ENCODE measurements at places on chromosomes 2 and 18.
A peak's percentile ranks its signal among the peaks of the same experiment; 100 is the strongest.

GRCh38 chr2:72127401-72128058 is 20.1 kb downstream of the CYP26B1 start:
- no peak for DNase-seq

- DNase-seq = no peak
These were observed 138.2 kb upstream of the OTOS start for GRCh38 chr2:240278661-240279060.

GRCh38 chr2:190367091-190367490 is 23.7 kb downstream of the INPP1 start:
- DNase-seq = no peak

- DNase-seq = no peak
These were observed 225.7 kb upstream of the TNP1 start for GRCh38 chr2:217085543-217085942.

GRCh38 chr18:61954096-61954746 is 61.4 kb upstream of the RNF152 start:
- DNase-seq = no peak

- no peak for DNase-seq
These were observed 16.5 kb downstream of the TMEM178A start for GRCh38 chr2:39682066-39682692.

- no peak for DNase-seq
These were observed 129.6 kb downstream of the RTN4 start for GRCh38 chr2:54920660-54921059.

DNA sequence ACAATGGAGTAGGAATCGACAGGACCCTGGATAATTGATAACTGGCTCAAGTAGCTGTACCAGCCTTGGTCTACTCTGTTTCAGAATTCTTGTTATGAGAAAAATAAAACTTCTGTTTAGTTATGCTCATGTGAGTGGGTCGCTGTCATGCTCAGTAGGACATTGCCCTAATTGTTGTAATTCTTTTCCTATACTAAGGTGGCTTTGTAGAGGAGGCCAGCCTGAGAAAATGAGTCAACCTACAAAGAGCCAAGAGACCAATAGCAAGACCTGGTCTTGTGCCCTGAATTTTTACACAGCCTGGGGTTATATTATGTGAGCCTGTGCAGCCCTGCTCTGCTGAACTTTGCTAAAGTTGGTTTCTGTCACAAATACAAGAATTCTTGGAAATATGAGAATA is 238.4 kb downstream of the MEIS1 start:
- no peak for DNase-seq

DNA sequence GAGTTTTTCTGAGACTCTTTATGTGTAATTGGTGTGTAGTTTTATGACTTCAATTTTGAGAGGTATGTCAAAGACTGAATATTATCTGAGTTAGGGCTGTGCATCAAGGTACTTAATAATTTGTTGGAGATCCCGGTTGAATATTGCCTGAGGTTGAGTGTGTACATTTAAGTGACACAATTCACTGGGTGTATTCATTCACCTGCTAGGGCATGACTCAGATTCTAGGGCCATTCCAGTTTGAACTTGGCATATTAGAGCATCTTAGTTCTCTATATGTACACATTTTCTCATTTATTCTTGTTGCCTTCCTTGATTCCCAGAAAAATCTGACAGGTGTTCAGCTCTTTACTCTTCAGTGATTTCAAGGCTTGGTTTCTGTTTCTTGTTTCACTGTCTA is 12.5 kb downstream of the MAP4K4 start:
- peak; percentile 31 for DNase-seq

DNA sequence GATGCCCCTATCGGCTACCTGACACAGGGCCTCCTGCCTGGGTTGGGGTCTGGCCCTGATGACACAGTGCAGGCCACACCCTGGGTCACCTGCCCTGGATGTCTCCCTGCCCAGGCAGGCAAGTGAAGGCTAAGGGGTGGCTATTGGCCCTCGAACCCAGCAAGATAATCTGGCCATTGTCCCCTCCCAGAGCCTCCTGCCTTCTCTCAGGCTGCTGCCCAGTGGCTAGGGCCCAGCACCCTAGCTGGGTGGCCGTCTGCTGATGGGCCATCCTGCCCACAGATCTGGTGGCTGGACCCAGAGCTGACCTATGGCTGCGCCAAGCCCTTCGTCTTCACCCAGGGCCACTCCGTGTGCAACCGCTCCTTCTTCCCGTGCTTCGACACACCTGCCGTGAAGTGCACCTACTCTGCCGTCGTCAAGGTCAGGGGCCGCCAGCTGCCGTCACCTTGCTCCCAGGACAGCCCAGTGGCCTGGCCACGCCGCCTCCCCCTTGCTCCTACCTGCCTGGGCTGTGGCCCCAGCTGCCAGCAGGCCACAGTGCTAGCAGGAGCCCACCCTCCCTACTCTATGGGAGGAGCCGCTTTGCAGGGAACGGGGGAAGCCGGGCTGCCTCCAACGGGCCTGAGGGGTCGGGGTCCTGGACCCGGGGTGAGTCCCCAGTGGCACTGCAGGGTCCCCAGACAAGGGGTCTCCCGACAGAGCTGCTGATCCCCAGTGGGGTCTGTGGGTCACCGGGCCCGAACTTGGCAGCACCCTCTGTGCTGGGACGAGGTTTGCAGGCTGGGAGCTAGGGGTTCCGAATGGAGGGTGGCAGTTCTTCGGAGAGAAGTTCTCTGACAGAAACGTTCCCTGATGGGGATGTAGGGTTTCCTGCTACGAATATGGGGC is 4.1 kb downstream of the RNPEPL1 start:
- DNase-seq = no peak

DNA sequence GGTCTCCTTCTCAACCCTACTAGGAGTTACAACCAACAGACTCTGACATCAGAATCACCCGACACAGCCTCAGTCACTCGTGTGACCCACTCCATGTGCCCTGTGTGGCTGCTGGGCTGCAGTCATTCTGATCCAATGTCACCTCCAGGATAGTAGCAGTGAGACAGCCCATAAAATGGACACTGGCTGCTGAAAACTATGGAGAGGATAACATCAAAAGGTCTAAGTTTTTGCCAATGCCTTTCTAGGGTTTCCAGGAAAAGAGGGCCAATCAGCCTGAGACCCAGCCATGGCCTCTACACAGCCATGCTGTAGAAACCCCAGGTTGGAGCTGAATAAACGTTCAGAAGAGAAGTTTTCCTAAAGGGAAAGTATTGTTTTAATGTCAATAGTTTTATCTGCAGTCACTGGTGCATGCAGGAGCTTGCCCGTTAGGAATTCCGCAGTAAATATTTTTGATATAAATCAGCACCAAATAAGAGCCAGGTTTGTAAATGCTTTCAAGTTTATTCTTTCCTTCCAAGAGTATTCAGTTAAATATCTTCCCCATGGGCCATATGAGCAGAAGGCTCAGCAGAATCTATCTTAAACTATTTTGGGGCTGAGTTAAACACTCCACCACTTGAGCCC is 92.2 kb upstream of the PID1 start:
- peak; percentile 86 for DNase-seq

GRCh38 chr18:48955830-48956261 is 5.1 kb upstream of the SMAD7 start:
- DNase-seq = no peak

GRCh38 chr2:166068981-166069380 is 58.8 kb downstream of the SCN1A start:
- DNase-seq = no peak

DNA sequence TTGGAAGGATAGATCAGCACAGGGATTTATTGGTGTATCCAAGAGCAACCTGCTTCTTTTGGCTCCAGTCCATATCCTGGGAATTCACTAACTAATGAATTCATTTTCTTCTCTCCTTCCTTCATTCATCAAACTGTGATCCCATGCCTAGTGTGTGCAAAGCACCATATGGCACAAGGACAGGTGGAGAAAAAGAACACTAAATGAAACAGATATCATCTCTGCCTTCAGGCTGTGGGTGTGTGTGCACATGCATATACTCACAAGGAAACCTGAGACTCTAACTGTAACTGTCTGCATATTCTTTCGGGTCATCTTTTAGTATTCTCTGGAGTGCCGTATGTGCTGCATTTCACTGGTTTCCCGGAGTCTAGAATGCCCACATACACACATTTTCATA is 20.2 kb downstream of the TNP1 start:
- DNase-seq = no peak

DNA sequence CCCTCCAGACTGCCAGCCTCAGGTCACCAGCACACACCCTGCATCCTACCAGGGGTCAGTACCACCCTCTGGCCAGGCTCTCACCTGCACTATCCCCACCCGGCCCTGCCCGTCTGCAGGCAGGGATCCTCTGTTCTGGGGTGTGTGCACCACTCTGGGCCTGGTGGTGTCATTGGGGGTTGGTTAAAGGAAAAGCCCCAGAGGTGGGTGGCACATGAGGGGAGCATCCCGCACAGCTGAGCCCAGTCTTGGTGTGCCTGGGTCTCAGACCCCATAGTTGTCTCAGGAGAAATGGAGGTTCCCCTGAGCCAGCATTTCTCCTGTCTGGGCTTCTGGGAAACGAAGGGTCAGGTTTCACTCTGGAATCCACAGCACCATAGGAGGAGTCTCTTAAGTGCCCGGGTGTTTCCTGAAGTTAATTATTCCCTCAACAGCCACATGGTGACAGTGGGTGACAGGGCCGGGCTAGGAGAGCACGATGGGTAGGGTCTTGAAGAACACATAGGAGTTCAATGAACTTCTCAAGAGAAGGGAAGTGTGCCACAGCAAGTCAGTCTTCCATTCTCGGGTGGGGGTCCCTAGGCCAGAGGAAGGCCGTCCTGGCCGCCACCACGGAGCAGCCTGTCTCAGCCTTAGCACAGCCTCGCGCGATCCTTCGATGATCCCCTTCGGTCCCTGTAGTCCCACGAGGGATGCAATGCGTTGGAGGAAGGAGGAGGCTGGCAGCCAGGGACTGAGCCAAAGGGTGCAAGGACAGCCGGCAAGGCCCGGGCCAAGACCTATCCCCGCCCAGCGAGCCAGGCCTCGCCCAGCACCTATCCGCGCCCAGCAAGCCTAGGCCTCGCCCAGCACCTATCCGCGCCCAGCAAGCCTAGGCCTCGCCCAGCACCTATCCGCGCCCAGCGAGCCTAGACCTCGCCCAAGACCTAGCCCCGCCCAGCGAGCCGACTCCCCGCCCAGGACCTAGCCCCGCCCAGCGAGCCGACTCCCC is 1.1 kb upstream of the FARP2 start:
- peak; percentile 67 for DNase-seq

GRCh38 chr2:111200333-111200881 is 79.7 kb downstream of the BCL2L11 start:
- DNase-seq = no peak

- DNase-seq = no peak
These were observed 1348.0 kb upstream of the PIK3C3 start for GRCh38 chr18:40606996-40607395.

- no peak for DNase-seq
These were observed 1333.3 kb upstream of the SLC39A10 start for GRCh38 chr2:194323740-194324139.

GRCh38 chr2:97355887-97356286 is 233.8 kb downstream of the ANKRD36B start:
- DNase-seq = no peak

DNA sequence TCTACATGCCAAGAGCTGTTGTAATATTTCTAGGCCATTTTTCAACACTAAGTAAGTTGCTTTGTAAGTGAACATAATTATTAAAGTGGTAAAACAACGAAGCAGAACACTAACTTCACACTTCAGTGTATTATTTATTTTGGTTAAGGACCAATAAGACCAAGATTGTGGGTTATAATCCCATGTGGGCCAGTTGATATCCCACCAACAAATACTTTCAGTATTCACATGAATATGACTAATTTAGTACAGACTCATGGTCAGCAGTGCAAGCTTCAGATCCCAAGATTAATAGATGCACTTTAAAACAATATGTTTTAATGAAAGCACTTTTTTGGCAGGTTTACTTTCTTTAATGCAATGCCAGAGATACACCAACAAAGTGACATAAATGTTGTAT is 154.3 kb downstream of the LCLAT1 start:
- DNase-seq = no peak

GRCh38 chr2:68846091-68846490 is 25.1 kb downstream of the BMP10 start:
- no peak for DNase-seq

GRCh38 chr2:170548304-170548703 is 166.8 kb upstream of the SP5 start:
- DNase-seq = no peak
